IPS DF 19.7 (cell line): ENCODE measurements at places on chromosomes 3 and 15.

- no peak for DNase-seq
Measured at GRCh38 chr3:42169579-42170120, 78.5 kb downstream of the TRAK1 start.

- DNase-seq: no peak
Measured at GRCh38 chr3:138975351-138975750, 28.3 kb downstream of the FOXL2NB start.

DNA sequence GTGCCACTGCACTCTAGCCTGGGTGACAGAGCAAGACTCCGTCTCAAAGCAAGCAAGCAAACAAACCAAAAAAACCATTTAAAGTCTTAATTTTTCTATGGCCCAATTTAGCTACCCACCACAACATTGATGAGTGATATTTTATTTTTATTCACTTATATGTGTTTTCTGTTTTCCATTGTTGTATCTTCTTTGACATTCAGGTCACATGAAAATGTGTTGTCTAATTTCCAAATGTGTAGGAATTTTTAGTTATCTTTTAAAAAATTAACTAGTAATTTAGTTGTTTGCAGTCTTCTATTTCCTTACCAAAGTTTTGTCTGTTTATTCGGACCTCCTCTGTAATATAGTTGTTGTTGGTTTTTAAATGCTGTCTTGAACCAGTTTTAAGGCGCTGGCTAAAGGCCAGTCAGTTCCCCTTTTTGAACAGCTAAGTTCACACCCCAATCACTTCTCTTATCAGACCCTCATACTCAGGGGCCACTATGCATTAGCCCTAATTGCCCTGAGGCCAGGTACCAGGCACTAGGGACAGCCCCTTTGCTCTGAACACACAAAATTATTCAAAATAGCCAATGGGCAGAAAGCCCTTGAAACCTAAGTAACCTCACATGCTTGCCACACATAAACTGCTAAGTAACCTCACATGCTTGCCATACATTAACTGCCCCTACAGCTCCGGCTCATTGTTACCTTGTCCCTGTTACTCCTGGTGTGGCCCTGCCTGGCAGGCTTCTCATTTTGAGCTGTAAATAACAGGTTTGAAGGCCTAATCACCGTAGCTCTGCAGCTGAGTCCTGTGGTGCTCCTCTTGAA lies 4.3 kb upstream of the CCR4 start:
- no peak for DNase-seq

DNA sequence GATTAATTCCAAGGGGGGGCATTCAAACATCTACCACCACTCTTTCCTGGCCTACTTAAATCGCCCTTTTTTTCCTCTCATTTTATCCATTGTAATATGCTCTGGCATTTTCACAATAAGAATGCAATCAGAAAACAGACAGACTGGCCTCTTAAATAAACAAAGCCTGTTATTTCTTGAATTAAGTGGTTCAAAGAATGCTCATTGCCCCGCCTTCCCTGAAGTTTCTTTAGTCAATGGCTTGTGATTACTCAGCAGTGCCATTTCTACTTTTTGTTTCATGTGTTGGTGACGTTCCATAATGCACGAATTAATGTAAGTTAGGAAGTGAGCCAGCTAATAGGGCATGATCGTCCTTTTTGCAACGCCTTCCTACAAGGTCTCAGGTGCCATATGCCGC lies 68.0 kb downstream of the FBN1 start:
- DNase-seq: no peak

DNA sequence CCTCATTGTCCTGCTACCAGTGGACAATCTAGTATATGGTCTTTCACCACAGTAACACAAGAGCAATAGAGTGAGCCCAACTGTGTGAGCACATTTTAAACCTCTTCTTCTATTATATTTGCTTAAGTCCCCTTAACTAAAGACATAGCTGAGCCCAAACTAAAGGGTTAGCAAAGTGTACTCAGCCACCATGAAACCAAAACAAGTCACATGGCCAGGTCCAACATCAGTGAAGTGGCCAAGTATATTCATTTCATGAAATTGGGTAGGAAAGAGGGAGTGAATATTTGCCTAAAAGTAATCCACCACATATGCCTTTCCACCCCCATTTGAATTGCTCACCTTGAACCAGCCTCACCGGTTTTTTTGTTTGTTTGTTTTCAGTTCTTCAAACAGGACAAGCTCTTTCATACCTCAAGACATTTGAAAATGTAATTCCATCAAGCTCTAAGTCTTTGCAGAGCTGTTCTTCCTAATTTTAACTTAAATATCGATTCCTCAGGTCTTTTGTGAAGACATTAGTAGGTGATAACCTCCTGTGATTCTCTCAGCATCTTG lies 327.0 kb upstream of the SEMA6D start:
- DNase-seq: no peak

- no peak for DNase-seq
Measured at GRCh38 chr3:193704431-193704830, 111.4 kb downstream of the OPA1 start.

- no peak for DNase-seq
Measured at GRCh38 chr3:72702390-72702789, 145.9 kb downstream of the SHQ1 start.

DNA sequence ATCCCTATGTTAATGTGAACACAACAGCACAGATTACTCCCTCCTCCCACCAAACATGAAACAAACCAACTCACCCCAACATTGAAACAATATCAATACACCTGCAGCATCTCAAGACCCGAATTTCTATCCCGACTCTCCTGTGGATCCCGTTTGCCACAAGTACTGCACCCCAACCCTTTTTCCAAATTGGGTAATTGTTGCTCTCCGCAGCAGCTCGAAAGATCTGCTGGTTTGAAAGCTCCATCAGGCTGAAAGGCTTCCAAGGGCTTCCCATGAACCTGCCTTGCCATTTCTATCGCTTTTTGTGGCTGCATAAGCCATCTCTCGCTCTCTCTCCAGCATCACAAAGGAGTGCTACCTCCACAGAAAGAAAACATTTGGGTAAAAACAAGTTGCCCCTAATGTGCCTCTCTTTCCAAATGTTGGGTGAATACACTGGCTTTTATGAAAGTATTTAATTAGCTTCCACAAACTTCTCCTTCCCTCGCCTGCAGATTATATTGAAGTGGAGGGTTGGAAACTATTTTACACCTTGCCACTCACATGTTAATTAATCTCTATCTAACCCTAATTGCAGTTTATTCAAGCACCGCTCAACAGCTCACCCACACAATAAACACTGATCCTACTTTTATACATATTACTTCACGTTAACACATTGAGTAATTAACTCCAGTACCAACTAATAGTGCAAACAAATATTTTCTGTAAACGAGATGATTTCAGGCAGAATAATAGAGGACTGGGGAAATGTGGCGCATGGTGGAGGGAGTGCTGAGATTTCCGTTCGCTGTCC lies 2.5 kb upstream of the FEZF2 start:
- no peak for DNase-seq
